ENCODE measurements at places on chromosomes 2 and 18. TPM values are rescaled to one million over a fixed set of nuclear protein-coding genes. Genes with fewer than 3 reads are reported as not detected.

DNA sequence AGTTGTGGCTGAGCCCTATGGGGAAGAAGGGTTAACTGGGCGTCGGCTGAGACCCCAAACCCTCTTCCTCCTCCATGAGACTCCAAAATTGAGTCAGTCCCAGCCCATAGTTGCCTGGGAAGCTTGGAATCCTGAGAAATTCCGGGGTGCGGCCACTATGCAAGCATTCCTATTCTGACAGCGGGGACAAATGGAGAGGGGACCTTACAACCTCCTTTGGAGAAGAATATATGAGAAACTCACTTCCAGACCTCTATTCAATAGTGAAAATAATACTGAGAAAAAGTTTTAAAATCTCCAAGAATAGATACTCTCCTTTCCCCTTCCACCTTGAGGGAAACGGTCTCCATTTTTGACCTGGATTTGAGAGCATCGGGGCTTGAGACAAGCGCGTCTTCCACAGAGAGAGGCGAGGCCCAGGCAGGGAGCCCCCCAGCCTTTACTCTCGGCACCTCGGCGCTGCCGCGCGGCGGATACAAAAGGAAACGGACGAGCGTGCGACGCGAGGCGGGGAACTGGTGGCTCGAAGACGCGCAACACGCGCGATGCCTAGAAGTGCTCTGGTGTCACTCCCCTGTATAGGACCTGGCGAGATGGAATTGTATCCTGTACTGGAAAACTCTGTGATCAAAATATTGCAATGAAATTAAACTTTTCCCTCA, 11.1 kb downstream of the NR4A2 start:
- H3K36me3 ChIP-seq = no peaks in the 10 kb centered on the region
- H3K27me3 ChIP-seq = peaks cover 80% of the 10 kb centered on the region
- DNase-seq = no peak
- no peak overlapping the region for H3K27ac ChIP-seq
- peaks cover 19% of the 10 kb centered on the region for H3K4me1 ChIP-seq
- H3K4me3 ChIP-seq = peak overlapping the region; percentile 50

DNA sequence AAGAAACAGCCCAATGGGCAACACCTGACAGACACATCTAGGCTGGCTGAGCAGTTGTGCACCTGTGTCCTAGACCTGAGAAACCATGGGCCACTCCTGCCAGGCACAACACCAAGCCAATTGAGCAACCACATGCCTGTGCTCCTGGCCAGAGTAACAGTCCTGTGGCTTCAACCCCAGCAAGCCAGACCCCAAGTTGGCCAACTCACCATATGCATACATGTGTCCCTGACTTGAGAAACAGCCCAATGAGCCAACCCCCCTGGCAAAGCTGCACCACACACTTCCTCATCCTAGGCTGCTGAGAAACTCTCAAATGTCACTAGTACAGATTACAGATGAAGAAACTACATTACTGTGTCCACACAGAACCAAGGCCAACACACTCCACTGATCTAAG, 36.6 kb downstream of the USP34 start:
- peaks cover 11% of the 10 kb centered on the region for H3K36me3 ChIP-seq
- no peak overlapping the region for H3K27ac ChIP-seq
- DNase-seq = no peak

- no peaks in the 10 kb centered on the region for H3K27me3 ChIP-seq
- H3K4me3 ChIP-seq = no peak overlapping the region
- DNase-seq = no peak
Observed at GRCh38 chr2:209368406-209368805, 55.4 kb upstream of the MAP2 start.

DNA sequence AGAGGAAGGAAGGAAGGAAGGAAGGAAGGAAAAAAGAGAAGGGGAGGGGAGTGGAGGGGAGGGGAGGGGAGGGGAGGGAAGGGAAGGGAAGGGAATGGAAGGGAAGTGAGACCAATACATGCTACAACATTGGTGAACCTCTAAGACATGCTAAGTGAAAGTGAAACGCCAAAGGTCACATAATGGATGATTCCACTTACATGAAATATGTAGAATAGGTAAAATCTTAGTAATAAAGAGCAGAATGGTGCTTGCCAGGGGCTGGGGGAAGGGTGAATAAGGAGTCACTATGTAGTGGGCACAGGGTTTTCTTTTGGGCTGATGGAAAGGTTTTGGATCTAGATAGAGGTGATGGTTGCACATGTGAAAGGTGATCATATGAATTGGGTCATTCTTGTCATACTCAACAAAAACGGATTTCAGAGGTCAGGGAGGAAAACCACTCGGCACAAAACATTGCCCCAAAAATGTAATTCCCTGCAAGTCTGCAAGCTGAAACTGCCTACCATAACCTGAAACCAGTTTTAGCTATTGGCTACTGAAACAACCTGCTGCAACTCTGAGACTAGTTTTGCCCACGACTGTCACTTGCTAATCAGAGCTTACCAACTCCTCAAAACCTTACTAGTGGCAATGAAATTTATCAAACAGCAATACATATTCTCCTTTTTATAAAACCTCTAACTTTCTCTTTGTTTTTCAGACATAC, 59.2 kb downstream of the CCDC141 start:
- no peak overlapping the region for H3K27ac ChIP-seq
- no peak overlapping the region for H3K4me3 ChIP-seq
- DNase-seq = no peak
- no peaks in the 10 kb centered on the region for H3K36me3 ChIP-seq

DNA sequence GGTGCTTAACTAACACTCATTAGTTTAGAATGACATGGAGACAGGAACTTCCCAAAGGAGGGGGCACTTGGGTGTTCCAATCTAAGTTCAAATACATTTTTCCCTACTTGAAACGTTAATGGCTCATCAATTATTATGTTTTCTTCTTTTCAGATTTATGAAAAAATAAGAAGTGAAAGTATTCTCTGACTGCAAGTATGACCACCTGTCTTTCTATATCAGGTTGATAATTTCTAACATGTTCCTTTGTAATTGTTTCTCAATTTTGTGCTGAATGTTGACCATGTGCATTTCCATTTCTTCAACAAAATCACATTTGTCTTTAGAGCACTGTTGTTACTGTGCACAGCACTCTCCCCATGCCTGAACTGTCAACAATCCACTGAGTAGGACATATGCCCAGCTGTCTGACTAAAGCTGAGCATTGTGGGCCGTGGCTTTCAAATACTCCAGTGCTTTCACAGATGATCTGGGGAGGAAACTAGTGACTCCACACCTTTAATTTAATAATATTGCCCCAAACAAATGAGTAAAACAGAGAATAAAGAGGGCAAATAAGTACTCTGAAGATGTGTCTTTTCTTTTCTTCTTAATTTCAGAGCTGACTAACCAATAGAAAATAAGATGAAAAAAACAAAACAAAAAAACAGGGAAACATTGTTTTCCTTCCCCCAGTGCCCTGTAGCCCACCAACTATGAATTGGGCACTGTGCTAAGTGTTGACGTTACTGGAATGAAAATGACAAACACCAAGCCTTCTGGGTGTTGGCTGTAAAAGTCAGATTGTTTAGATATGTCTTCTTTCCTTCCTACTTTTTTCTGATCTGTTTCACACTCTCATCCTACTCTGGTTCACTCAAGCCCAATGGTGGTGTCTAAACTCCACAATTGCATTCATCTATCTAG, 16.0 kb downstream of the LANCL1 start:
- no peaks in the 10 kb centered on the region for H3K27me3 ChIP-seq
- H3K27ac ChIP-seq = no peak overlapping the region
- H3K4me3 ChIP-seq = no peak overlapping the region
- no peak for DNase-seq

DNA sequence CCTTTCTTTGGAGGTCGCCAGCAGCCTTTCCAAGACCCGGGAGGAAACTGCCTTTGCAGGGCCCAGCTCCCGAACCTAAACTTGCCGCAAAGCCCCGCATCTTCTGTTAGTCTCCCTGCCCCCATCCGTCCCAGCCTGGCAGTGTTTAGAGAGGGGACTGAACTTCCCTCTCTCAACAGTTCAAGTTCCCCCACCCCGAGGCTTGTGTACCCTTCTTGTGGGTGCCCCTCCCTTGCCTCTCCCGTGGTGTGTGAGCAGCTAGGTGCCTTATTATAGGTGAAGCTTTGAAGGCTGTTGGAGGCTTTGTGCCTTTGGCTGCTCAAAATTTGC, 1.4 kb downstream of the LBH start:
- no peaks in the 10 kb centered on the region for H3K27me3 ChIP-seq
- no peak for DNase-seq
- H3K36me3 ChIP-seq = peaks cover 20% of the 10 kb centered on the region
- peaks cover 43% of the 10 kb centered on the region for H3K4me1 ChIP-seq
- peak overlapping the region; percentile 65 for H3K27ac ChIP-seq

DNA sequence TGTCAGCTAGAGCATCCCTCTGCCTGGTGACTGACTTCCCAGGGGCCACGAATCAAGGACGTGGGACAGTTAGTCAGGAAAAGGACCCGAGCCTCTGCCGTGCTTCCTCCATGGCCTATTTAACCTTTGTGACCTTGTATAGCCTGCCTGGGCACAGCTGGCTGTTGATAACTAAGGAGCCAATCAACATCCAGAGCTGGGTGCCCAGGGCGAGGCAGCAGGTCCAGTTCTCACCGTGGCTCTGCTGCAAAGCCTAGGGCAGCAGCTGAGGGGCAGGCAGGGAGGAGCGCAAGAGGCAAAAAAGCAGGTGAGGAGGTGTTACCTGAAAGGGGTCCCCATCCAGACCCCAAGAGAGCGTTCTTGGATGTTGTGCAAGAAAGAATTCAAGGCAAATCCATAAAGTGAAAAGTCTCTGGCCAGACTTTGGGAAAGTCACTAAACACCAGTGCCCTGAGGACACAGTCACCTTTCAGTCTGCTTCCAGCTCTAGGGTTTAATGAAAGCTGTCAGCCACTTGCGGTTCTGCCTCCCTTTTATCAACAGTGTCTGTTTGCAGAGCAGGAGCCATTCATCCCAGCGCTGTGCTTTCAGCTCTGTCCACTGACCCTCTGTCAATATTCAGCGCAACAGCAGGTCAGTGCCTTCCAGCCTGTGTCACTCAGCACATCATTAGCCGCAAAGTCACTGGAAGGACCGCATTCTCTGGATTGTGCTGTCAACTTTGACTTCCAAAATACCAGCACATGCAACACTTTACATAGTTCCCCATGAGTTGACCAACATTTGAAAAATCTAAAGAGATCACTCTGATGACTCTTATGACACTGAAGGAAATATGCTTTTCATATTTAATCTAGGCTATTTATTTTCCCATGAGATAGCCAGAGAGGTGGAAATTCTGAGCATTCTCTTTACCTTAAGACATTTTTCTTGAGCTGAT, 38.6 kb upstream of the ASAP2 start:
- no peaks in the 10 kb centered on the region for H3K36me3 ChIP-seq
- H3K27ac ChIP-seq = peak overlapping the region; percentile 81
- peaks cover 45% of the 10 kb centered on the region for H3K4me1 ChIP-seq
- no peak overlapping the region for H3K4me3 ChIP-seq

- H3K36me3 ChIP-seq = no peaks in the 10 kb centered on the region
- H3K4me3 ChIP-seq = no peak overlapping the region
- H3K27ac ChIP-seq = no peak overlapping the region
- no peak for DNase-seq
- H3K27me3 ChIP-seq = no peaks in the 10 kb centered on the region
Observed at GRCh38 chr2:208545403-208546042, 138.9 kb downstream of the PTH2R start.

DNA sequence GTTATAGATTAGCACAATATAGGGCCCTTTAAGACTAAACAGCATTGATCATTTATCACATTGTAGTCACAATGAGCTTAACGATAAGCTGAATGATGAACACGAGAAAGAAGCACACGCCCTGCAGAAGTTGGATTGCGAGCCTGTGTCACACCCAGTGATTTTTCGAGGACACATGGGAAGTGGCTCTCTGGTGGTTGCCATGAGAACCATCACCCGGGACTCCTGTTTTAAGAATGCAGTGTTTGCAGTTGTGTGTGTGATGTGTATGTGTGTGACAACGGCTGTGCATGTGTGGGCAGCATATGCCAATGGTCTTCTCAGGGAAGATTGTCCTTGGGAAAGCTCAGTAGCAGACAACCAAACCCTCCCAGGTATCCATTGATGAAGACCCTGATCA, 69.2 kb downstream of the PDCL3 start:
- H3K4me1 ChIP-seq = peaks cover 3% of the 10 kb centered on the region
- H3K36me3 ChIP-seq = no peaks in the 10 kb centered on the region
- H3K4me3 ChIP-seq = no peak overlapping the region

The STON1 gene
- total RNA-seq = 38.0 TPM

The SCYGR7 gene
- not detected for total RNA-seq

The CCDC195 gene
- total RNA-seq = not detected

The DNER gene
- total RNA-seq = 0.19 TPM

The RGPD3 gene
- total RNA-seq = not detected

Measured in osteocyte (in vitro differentiated cells).